ENCODE measurements at places on chromosomes 13 and 19.

DNA sequence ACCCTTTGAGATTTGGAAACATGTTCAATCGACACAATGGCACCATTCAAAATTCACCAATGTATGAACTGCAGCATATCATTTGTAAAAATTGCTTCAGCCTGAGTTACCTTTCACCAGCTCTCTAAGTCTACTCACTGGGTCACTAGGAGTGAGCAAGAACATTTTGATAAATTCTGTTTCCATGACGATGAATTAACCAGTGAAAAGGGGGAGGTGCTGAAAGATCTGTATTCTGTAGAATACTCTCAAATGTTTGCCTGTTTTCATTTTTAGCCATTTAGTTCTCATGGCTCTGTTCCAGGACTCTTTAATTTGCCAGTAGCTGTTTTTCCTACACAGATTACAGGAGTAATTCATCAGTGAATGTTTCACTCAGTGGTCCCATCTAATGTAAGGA is 883.4 kb downstream of the DIAPH3 start:
- no peak for DNase-seq

DNA sequence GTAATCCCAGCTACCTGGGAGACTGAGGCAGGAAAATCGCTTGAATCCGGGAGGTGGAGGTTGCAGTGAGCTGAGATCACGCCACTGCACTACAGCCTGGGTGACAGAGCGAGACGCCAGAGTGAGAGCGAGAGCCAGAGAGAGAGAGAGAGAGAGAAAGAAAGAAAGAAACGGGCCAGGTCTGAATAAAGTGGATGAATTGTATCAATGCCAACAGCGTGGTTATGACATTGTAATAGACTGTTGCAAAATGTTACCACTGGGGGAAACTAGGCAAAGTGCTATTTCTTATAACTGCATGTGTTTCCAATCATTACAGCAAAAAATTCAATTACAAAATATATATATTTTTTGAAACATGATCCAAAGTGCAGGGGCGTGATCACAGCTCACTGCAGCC is 11.8 kb upstream of the BTBD2 start:
- DNase-seq: no peak

- DNase-seq: no peak
Observed at GRCh38 chr19:43525836-43526771, 897 bp downstream of the ETHE1 start.

- no peak for DNase-seq
Observed at GRCh38 chr19:17420475-17420924, 653 bp downstream of the MVB12A start.

DNA sequence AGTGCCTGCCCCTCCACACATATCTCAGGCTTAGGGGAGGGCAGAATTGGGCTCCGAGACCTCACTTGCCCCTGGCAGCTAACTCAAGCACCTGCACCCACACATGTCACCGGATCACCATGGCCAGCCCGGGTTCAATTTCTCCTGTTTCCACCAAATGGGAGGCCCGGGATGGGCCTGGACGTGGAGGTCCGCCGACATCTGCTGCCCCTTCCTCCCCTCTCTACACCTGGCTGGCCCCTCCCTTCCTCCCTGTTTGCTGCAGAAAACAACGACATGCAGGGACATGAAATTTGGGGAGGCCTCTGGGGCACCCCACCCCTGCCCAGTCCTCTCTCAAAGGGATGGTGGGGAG is 1.3 kb downstream of the PRKD2 start:
- DNase-seq: no peak

DNA sequence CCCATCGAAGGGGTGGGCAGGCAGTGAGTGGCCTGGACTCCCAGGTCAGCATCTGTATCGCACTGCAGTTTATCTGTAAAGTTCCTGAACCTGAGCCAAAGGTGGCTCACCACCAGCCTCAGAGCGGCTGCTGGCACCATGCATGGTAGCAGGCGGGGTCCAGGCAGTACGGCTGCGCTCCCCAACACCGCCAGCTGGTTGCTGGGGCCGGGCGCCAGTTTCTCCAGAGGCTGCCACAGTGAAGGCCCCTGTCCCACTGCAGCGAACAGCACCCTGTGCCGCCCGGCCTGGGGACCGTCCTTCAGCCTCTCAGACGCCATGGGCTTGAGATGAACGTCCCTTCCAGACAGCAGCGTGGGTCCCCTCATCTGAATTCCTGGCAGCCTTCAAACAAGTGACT is 109.8 kb downstream of the KDM4B start:
- DNase-seq: peak; percentile 30

DNA sequence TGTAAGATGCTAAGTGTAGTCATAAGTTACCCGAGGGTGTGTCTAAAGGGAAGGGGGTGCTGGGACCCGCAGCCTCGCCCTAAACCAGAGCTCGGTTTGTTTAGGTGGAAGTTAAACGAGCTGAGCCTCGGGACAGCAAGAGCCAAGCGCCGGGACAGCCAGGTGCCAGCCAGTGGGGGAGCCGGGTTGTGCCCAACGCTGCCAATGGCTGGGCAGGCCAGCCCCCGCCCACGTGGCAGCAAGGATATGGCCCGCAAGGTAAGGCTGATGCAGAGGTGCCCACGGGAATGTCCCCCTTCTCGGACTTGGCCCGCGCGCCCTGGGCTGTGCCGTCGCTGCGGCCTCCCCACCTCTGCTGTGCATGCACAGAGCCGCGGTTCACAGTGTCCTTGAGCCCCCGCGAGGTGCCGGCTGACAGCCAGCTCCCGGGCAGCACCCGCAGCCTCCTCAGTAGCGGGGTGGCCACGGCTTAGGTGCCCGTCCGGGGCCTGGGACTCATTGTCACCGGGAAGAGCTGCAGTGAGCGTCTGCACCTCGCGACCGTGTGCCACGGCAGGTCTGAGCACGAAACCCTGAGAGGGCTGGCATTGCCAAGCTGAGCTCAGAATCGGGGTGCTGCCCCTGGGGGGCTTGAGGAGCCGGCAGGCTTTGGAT is 9.3 kb upstream of the RPS15 start:
- DNase-seq: no peak

DNA sequence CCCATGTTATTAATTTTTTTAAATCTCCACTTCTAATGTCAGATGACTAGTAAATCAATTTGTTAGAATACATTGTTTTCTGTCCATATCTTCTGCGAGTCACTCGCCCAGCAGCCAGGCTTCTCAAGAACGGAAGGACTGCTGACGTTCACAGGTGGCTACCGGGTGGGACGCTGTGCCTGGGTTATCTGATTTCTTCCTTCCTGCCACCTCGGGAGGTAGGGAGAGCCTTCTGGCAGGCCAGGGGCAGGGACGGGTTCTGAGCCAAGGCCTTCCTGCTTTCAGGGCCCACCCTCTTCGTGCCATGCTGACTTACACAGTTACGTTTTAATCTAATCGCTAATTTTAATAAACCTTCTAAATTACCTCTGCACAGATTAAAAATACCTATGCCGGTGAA is 7.9 kb upstream of the C1QTNF9 start:
- no peak for DNase-seq

GRCh38 chr13:113126265-113127150 is 3.9 kb downstream of the F10 start:
- no peak for DNase-seq

- no peak for DNase-seq
Observed at GRCh38 chr19:41123716-41124294, 9.6 kb downstream of the CYP2F1 start.

DNA sequence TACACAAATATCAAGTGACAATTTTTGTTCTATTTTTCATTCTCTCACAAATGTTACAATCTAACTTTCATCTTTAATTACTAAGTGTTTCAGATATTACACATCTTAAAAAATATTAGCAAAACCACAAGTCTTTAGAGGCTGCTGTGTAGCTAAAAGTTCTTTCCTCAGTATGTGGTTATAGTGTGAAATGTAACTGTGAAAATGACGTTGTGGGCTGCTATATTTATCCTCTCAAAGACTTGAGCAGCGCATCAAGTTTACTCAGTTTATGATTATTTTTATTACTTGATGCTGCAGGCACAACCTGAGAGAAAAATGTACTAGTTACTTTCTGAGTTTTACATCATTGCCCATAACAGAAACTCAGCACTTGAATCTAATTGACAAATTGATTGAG is 2860.6 kb upstream of the PCDH20 start:
- no peak for DNase-seq

DNA sequence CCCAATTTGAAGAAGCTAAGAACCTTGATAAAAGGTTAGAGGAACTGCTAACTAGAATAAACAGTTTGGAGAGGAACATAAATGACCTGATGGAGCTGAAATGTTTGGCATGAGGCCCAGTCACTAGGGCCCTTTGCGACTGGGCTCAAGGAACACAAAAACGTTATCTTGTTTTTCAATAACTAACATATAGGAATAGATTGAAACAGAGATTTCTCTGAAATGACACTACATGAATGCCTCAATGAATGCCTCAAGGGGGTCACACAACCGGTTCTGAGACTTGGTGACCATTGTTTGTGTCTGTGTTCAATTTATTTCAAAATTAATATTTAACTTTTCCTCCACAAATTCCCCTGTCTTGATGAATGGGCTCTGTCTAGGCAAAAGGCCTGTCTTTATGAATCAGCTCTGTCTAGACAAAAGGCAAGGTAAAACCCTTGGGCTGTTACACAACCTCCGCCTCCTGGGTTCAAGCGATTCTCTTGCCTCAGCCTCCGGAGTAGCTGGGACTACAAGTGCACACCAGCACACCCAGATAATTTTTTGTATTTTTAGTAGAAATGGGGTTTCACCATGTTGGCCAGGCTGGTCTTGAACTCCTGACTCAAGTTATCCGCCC is 932 bp upstream of the ZNF486 start:
- no peak for DNase-seq

- no peak for DNase-seq
Observed at GRCh38 chr19:49713236-49713845, 22.4 kb downstream of the CPT1C start.

- DNase-seq: no peak
Observed at GRCh38 chr19:35202722-35203688, 25.5 kb downstream of the FAM187B start.

GRCh38 chr13:42355491-42356183 is 83.7 kb downstream of the AKAP11 start:
- DNase-seq: no peak

DNA sequence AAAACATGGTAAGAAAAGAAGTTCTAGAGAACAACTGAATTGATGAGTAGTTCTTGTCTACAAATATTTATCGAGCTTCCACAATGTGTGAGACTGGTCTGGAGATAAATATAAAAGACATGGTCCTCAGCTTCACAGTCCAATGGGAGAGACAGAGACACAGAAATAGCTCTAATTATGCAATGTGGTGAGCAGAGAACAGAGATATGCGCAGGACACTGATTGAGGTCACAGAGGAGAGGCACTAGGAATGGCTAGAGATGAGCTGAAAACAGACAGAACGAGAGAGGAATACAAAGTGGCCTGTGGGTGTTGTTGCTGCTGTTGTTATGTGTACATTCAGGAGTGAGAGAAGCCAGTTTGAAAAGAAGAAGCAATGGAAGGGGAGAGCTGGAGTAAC is 53.2 kb downstream of the GPALPP1 start:
- no peak for DNase-seq

- no peak for DNase-seq
Observed at GRCh38 chr19:47408156-47408938, 11.0 kb downstream of the MEIS3 start.

GRCh38 chr13:98129059-98129746 is 13.7 kb upstream of the FARP1 start:
- DNase-seq: no peak

DNA sequence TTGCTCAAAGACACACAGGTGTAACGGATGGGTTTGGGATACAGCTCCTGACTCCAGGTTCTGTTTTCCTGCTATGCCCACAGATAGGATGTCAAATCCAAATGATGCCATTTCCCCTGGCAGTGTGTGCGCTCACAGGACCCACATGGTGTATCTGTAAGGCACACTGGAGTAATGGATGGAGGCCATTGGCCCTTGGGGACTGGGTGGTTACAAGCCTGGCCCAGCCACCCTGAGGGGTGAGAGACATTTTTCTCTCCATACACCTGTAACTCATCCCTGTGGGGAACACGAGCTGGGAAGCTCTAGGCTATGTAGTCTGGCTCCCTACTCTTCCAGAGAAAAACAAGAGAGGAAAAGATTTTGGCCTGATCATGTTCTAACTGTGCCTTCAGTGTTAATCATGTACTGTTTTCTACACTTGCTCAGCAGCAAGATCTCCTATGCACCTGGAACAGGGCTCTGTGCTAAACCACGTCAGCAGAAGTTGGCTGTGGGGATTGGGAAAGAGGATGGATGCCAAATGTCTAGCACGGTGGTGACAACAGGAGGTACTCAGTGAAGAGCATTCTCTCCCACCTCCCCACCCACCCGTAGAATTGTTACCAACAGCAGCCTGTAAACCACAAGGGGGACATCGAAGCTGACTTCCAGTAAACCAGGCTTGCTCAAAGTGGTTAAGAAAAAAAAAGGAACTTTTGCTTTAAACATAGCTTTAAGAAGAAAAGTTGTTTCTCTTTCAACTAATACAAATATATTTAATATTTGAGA is 237.0 kb downstream of the LACC1 start:
- DNase-seq: no peak

DNA sequence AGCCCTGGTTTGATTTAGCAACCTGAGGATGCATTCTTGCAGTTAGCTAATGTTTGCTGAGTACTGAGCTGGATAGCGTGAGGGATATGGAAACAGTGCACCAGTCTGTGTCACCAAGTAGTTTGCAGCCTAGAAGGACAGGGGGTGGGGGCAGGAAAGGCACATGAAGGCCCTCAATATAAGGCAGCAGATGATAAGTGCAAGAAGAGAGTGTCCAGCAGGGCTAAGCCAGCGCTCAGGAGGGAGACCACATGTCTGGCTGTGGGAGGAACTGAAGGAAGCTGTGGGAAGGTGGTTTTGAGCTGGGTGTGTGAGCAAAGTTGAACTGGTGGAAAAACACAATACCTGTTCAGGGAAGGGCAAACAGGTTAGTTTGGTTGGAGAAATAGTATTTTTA is 1.7 kb downstream of the CXCL17 start:
- DNase-seq: no peak

GRCh38 chr13:21434588-21434987 is 24.5 kb downstream of the ZDHHC20 start:
- no peak for DNase-seq

DNA sequence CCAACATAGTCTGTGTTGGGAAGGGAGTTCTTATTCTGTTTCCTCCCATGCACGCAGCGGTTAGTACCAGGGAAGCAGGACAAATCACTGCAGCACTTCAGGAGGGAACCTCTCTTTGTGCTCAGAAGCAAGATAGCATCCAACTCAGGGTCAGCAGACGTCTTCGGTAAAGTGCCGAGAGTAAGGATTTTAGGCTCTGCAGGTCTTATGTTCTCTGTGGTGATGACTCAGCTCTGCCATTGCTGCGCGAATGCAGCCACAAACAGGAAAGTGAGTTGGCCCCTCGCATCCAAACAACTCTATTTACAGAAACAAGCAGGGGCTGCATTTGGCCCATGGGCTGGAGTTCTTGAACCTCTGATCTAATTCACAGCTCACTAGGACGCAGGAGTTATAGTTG is 122.1 kb upstream of the SPATA13 start:
- DNase-seq: no peak

- DNase-seq: no peak
Observed at GRCh38 chr13:66077132-66077689, 1152.9 kb downstream of the PCDH9 start.
